Non-pigmented ciliary epithelial cell (primary cell): ENCODE measurements at places on chromosomes 5 and 9.

- no peak for DNase-seq
Observed at GRCh38 chr5:447501-447900, 4.5 kb downstream of the EXOC3 start.

DNA sequence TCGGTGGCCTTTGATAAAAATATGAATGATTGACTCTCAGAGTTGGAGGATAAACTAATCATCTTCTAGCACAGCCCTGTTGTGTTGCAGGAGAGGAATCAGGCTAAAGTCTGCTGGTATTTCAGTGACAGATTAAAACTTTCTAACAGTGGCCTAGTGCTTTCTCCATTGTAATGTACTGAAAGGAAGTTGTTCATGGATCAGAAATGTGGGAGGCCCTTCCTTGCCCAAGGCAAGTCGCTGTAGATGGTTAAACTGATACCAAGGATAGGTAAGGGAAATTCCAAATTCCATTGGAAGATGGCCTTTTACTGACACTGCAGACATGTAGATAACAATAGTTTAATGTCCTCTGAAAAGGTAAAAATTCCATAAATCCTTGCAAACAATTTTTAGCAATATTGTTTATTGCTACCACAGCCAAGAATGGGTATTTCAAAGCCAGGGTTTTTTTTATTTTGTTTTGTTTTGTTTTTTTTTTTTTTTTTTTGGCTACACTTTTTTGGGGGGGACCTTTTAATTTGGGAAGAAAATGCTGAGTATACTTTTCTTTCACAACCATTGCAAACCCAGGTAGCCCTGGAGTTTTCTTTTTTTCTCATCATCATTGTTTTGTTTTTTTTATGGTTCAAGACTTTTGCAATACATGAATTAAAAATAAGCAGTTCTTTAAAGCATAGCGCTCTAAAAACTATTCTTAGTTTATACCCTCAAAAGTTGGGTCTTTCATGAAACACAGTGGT lies 35.5 kb downstream of the WDR36 start:
- DNase-seq = no peak

- DNase-seq = no peak
Observed at GRCh38 chr9:26159575-26160392, 481.5 kb upstream of the TUSC1 start.

GRCh38 chr5:169287529-169287928 lies 13.4 kb downstream of the SLIT3 start:
- DNase-seq = no peak

DNA sequence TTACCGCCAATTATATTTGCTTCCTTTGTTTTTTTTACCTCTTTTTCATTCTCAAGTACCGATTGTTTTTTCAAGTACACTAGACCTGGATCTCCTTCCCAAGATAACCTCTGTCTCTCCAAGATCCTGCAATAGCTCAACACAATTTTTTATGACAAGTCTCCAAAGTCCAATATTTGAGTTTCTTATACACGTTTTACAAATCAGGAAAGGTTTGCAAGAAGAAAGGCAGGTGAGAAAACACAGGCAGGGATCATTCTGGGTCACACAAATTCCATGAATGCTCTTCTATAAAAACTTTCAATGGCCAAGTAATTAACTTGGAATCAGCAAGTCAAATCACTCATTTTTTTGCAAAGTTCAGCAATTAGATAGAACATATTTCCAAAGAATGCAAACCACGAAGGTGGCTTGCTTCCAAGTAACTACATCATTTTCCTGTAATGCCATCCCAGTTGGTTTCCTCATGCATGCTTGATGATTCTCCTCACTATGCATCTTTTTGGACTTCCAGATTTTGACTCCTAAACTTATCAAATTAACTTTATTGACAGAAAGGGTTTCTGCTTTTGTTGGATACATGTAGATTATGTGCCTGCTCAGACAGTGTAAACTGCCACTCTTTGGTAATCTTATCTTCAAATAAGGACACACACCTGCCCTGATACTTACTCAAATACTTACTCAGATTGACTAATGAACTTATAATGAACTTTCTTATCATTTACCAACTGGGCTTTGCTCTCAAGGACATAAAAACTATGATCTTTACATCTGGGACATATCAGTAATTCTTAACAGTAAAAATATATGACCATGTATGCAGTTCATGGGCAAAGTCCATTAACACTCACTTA lies 24.7 kb upstream of the IFNE start:
- DNase-seq = peak; percentile 83

DNA sequence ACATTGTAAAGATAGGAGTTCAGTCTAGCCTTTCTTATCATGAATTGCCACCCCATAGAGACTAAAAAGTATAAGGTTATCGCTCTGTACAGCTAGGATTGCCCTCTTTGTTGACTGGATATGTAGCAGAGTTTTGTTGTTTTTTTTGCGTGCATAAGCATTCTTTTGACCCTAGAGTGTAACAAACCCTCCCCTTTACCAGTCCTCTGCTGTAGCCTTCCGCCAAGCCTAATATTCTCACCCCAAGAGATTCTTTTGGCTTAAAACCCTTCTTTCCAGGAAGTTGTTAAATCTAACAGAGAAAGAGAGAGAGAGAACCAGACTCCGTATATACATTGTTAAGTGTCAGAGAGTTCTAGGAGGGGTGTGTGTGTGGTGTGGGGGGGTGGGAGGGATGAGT lies 113.9 kb downstream of the FGF1 start:
- DNase-seq = no peak

DNA sequence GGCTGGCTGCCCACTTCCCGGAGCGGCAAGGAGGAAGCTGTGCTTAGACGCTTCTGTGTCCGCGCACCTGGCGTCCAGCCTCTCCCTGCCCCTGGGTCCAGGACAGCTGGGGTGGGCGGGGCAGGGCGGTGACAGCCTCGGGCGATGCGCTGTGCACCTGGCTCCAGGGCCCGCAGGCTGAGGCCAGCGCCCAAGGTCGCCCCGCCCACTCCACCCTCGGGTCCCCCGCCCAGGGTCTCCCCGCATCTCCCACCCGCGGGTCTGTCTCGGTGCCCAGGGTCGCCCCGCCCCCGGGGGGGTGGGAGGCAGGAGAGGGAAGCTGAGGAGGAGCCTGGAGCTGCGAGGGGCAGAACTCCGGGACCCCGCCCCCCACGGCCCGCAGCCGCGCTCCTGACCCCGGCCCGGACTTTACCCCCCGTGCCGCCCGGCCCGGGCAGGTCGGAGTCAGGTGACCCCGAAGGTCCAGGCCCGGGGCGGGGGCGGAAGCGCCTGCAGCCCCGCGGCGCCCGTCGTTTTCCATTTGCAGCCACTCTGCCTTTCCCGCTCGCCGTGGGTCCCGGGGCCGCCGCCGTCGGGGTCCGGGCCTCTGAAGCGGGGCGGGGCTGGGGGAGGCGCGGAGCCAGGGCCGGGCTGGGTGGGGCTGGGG lies at the start of gene ENTPD8:
ENTPD8 (minus strand) TSS at position 69 of the 646 bp plus-strand sequence. CDS start 3,072 bp downstream, outside the sequence.
- no peak for DNase-seq

DNA sequence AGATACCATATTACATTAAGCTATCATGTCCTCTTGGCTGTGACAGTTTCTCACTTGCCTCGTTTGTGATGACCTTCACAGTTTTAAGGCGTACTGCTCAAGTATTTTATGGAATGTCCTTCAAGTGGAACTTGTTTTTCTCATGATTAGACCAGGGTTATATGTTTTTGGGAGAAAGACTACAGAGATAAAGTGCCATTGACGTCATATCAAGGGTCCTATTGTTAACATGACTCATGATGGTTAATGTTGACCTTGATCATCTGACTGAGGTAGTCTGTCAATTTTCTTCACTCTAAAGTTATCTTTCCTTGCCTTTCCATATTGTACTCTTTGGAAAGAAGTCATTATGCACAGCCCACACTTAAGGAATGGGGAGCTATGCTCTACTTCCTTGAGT lies 17.8 kb upstream of the PTBP3 start:
- DNase-seq = no peak

GRCh38 chr5:154205441-154206117 lies 15.0 kb downstream of the GALNT10 start:
- DNase-seq = no peak

GRCh38 chr9:131516100-131516499 lies 13.4 kb downstream of the POMT1 start:
- DNase-seq = no peak

- no peak for DNase-seq
Observed at GRCh38 chr9:135888126-135888765, 19.1 kb downstream of the CAMSAP1 start.

GRCh38 chr9:14180093-14180959 lies 133.6 kb downstream of the NFIB start:
- DNase-seq = no peak

GRCh38 chr5:173323106-173323798 lies 5.0 kb downstream of the STC2 start:
- DNase-seq = no peak

DNA sequence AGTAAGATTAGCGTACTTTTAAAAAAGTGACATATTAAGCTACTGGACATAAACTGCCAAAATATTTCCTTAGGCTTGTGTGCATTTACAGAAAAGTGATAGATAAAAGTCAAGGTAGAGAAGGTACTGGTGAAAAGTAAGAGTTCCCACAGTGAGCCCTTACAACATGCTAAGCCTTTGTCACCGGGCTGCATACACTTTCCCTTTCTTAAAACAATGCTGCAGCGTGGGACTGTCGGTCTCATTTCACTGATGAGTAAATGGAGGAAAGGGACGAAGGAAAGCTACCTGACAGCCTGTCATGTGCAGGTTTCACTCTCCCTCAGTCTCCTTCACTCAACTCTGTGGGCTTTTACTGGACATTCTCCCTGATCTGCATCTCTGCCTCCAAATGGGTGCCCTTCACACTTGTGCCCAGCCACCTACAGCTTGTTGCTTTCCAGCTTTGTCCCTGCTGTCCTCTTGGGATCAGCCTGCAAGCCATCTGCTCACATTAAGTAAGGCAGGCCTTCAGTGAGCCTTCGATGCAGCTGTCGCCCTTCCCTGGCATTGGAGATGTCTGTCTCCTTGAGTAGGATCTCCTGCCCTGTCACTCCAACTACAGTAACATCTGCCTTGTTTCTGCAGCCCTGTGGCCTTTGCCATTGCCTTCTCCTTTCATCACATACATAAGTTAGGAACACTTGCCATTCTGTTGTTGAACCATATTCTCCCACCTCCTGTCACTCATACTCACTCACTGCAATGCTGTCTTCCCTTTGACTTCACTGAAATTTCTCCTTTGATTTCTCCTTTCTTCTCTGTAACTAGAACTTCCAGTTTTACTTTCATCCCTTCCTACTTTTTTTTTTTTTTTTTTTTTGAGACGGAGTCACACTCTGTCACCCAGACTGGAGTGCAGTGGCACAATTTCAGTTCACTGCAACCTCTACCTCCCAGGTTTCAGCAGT lies 9.3 kb upstream of the ROPN1L start:
- no peak for DNase-seq

GRCh38 chr5:56317923-56318561 lies 84.9 kb upstream of the ANKRD55 start:
- no peak for DNase-seq

DNA sequence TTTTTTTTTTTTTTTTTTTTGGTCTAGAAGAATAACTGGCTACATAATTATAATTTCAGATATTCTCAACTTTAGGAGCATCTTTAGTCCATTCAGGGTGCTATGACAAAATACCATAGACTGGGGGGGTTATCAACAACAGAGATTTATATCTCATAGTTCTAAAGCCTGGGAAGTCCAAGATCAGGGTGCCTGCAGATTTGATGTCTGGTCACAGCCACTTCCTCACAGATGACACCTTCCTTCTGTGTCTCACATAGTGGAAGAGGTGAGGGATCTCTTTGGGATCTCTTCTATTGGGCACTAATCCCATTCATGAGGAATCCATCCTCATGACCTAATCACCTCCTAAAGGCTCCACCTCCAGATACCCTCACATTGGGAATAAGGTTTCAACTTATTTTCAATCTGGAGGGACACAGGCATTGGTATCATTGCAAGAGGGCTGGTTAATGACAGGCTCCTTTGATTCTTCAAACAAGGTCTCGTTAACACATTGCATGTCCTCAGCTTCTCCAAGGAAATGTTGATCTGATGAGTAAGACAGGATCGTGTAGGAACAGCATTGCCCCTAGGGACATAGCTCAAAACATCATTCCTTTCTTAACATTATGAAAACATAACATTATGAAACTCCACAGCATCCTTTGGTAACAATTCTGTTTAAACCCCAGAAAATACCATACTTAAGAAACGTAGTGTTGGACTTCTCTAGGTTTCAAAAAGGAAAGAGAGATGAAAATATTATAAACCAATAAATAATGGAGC lies 372.4 kb downstream of the SEMA5A start:
- DNase-seq = peak; percentile 59

DNA sequence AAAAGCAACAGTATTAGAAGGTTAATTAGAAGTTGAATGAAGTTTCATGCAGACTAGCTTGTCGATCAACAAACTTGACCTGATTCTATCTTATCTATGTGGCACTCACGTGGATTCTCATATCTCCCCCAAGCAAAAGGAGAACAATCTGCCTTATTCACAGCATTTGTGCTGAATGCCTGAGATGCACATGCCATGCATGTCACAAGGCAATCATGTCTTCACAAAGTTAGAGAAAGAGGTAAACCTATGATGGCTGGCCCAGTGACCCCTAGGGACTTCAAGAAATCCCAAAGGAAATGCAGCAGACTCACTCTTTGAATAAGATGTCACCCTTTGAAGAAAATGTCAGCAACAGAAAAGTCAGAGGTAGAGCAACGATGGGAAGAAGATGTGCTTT lies 17.6 kb upstream of the SHOC1 start:
- no peak for DNase-seq

- peak; percentile 59 for DNase-seq
Observed at GRCh38 chr5:93433422-93433821, 147.6 kb downstream of the NR2F1-AS1 start.

DNA sequence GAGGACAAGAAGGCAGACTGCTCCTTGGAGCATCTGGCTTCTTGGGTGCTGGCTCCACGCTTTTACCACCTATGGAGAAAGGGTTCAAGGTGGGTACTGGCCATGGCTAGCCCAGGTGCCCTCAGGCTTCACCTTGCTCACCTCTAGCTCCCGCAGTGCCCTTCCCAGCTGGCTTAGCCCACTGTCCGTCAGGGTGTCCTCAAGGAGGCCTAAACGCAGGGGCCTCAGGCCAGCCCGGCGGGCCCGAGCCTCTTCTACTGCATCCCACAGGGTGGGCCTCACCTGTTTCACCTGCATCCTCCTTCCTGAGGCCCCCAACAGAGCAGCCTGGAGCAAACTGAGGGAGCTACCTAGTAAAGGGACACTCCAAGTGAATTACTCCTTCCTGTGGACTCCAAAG lies 9.1 kb downstream of the SLC35A4 start:
- no peak for DNase-seq
